ENCODE measurements at places on chromosomes 5 and 9.

DNA sequence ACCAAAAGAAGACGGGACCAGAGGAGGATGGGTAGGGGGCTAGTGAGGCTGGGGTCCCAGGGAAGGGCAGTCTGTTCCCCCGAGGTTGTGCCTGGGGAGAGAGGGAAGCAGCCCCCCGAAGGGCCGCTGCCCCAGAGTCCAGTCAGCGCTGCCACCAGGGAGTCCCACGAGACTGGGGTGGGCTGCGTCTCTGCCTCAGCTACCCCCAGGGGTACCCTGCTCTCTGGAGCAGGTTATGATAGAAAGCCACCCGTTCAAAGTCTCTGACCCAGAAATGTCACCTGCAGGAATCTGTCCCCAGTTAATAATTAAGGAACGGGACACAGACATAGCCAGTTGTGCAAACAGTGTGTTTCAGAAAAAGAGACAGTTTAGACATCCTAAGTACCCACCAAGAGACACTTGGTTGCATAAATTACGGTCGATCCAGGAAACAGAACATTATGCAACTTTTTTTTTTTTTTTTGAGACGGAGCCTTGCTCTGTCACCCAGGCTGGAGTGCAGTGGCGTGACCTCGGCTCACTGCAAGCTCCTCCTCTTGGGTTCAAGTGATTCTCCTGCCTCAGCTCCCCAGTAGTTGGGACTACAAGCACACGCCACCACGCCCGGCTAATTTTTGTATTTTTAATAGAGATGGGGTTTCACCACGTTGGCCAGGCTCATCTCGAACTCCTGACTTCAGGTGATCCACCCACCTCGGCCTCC lies 10.7 kb upstream of the AGPAT2 start:
- DNase-seq: no peak

- DNase-seq: no peak
Measured at GRCh38 chr9:137146527-137146918, 7.6 kb downstream of the GRIN1 start.

- DNase-seq: peak; percentile 23
Measured at GRCh38 chr5:102753889-102754766, 977 bp upstream of the PAM start.

GRCh38 chr5:104569621-104570020 lies 1007.0 kb upstream of the NUDT12 start:
- DNase-seq: no peak

- DNase-seq: no peak
Measured at GRCh38 chr5:143582869-143583268, 179.4 kb upstream of the NR3C1 start.

DNA sequence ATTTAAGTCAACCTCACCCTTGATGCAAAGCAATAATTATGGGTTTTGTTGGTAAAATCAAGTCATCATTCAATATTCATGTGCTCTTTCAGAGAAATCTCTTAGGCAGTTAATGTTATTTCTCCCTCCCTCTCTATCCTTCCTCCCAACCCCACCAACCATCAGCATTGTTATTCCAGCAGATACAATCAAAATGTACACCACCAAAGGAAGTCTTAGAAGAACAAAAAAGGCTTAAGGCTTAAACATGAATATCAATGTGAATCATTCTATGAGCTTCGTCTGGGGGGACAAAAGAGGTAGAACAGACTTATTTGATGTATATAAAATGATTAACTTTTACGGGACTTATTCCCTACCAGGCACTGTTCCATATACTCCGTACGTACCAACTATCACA lies 404.4 kb downstream of the ARHGEF28 start:
- no peak for DNase-seq

- DNase-seq: no peak
Measured at GRCh38 chr9:124180557-124180956, 77.2 kb upstream of the NEK6 start.

DNA sequence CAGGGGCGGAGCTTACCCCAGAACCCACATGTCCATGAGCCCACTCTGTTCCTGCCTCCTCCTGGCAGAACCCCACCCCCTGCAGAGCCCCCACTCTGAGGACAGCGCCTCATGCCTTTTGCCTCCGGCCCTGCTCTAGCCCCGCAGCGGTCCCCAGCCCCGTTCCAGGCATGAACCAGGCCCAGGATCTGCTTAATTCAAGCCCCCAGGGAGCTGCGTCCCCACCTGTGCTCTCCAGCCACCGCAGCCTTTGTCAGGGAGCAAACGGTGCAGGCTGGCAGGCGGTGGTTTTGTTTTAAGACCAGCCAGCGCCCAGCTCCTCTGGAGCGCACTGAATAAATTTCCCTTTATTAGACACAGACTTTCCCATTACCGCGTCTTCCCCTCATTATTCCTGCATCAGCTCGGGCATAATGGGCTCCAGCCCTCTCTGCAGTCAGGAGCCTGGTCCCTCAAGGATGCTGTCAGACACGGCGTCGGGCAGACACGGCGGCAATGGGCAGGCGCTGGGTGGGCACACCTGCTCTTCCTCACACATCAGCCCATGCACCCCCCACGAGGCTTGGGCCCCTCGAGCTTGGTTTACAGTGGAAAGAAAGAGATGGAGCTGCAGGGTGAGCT lies 137.6 kb downstream of the OLFM1 start:
- no peak for DNase-seq

GRCh38 chr5:154228696-154229095 lies 38.2 kb downstream of the GALNT10 start:
- DNase-seq: no peak

Data from HTR-8/SVneo (cell line).